ENCODE measurements at places on chromosomes 1 and 21. TPM values are rescaled to one million over a fixed set of nuclear protein-coding genes. Genes with fewer than 3 reads are reported as not detected.

DNA sequence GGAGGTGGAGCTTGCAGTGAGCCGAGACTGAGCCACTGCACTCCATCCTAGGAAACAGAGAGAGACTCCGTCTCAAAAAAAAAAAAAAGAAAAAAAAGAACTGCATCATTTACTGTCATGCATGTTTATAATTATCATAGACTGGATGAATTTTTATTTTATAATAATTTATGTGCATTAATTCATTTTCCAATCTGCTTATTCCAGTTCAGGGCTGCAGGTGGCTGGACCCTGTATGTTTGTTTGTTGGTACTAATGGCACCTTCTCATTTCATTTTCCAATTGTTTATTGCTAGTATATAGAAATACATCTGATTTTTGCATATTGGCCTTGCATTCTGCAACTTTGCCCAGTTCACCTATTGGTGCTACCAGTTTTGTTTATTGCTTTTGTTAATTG, 19.0 kb upstream of the SOX13 start:
- no peak overlapping the region for H3K27ac ChIP-seq
- H3K4me3 ChIP-seq: no peak overlapping the region
- H3K4me1 ChIP-seq: no peaks in the 10 kb centered on the region
- H3K36me3 ChIP-seq: no peaks in the 10 kb centered on the region
- DNase-seq: no peak
- H3K27me3 ChIP-seq: no peaks in the 10 kb centered on the region

DNA sequence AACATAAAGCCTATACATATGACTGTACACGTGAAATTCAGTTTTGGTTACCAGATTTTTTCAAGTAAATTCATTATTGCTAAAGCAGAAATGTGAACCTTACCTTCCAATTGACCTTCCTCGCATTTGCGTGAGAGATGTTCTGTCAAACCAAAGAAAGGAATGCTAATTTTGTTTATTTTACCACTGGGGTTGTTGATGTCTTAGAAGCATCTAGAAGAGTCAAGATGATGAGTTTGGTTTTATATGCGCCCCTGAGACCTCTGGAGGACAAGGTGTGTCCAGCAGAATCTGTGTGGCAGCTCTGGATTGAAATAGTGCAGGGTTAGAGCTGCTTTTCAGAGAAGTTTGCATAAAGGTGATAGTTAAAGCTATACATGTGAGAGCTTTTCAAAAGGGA, 48.4 kb downstream of the ZBTB40 start:
- no peak overlapping the region for H3K4me3 ChIP-seq
- H3K27me3 ChIP-seq: no peaks in the 10 kb centered on the region
- H3K27ac ChIP-seq: no peak overlapping the region

- H3K4me3 ChIP-seq: no peak overlapping the region
- H3K27me3 ChIP-seq: no peaks in the 10 kb centered on the region
- no peak overlapping the region for H3K27ac ChIP-seq
- H3K36me3 ChIP-seq: no peaks in the 10 kb centered on the region
Measured at GRCh38 chr1:169098380-169098779, 8.1 kb upstream of the ATP1B1 start.

GRCh38 chr1:21665711-21666575, 3.2 kb downstream of the RAP1GAP start:
- peaks cover 20% of the 10 kb centered on the region for H3K4me1 ChIP-seq
- no peak overlapping the region for H3K27ac ChIP-seq
- no peak for DNase-seq
- H3K4me3 ChIP-seq: no peak overlapping the region

The CASP9 gene
- 9.6 TPM for total RNA-seq

GRCh38 chr1:33683913-33684312, 180.0 kb upstream of the HMGB4 start:
- H3K27ac ChIP-seq: no peak overlapping the region
- no peaks in the 10 kb centered on the region for H3K36me3 ChIP-seq
- no peaks in the 10 kb centered on the region for H3K27me3 ChIP-seq
- DNase-seq: no peak
- H3K4me3 ChIP-seq: no peak overlapping the region
- no peaks in the 10 kb centered on the region for H3K4me1 ChIP-seq

The LCE1B gene
- total RNA-seq: not detected

The CFHR2 gene
- total RNA-seq: not detected

GRCh38 chr21:45551783-45552695, 9.8 kb upstream of the SLC19A1 start:
- DNase-seq: no peak
- H3K4me1 ChIP-seq: peaks cover 35% of the 10 kb centered on the region

The OR6K3 gene
- not detected for total RNA-seq
